ENCODE measurements at places on chromosomes 5 and 9.

DNA sequence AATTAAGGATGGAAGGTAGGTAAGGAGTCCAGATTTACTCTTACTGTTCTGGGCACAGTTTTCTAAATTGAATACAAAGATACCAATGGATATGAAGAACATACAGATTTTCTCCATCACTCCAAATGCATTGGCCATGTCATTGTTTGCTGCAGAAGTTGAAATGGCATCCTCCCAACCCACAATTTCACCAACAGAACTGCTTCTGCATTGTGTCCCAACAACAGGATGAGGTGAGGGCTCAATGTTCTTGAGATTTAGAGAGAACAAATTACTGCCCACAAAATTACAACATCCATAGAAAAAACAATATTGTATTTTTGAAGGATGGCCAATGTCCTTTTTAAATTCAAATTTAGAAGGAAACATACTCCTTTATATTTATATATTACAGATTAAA, 88.9 kb downstream of the NUDT12 start:
- no peak for DNase-seq

DNA sequence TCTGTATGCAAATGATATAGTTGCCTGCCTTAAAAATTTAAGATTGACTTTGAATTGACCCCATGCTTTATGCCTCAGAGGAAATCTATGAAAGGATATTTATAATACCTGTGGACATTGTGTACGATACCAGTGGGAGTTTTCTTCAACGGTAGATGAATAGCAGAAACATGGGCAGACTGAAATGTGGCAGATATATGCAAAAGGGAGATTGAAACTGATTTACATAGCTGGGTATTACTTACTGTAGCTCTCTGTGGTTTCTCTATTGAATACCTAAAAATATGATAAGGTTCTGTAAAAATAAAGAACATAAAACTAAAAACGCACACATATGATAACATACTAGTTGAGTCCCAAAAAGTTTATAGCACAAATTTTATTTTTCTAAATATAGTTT, 345.2 kb upstream of the PCSK5 start:
- no peak for DNase-seq

DNA sequence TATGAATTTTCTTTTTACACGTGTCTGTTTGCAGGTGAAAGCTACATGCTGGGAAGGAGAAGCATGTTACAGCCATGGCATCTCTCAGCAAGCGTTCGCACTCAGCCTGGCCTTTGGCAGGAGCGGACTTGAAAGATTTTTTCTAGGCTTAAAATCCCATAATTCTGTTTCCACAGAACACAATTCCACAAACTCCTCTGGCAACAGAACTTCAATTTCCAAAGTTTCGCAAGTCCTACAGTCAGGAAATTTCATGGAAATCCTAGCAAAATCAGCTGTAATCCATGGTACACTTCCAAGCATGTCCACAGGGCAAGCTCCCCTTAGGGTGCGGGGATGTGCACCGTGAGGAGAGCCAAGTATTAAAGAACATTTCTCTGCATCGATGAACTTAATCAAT, 35.9 kb downstream of the SUB1 start:
- DNase-seq = no peak

GRCh38 chr5:103263054-103263453, 4.5 kb downstream of the MACIR start:
- DNase-seq = no peak

Measured in iPS DF 6.9 (cell line).